NCI-H510A (cell line): ENCODE measurements at places on chromosomes 2 and 18.

GRCh38 chr18:22398464-22398863 lies 19.3 kb downstream of the CTAGE1 start:
- DNase-seq, result no peak

GRCh38 chr18:77113361-77114151 lies 19.0 kb downstream of the MBP start:
- no peak for DNase-seq

DNA sequence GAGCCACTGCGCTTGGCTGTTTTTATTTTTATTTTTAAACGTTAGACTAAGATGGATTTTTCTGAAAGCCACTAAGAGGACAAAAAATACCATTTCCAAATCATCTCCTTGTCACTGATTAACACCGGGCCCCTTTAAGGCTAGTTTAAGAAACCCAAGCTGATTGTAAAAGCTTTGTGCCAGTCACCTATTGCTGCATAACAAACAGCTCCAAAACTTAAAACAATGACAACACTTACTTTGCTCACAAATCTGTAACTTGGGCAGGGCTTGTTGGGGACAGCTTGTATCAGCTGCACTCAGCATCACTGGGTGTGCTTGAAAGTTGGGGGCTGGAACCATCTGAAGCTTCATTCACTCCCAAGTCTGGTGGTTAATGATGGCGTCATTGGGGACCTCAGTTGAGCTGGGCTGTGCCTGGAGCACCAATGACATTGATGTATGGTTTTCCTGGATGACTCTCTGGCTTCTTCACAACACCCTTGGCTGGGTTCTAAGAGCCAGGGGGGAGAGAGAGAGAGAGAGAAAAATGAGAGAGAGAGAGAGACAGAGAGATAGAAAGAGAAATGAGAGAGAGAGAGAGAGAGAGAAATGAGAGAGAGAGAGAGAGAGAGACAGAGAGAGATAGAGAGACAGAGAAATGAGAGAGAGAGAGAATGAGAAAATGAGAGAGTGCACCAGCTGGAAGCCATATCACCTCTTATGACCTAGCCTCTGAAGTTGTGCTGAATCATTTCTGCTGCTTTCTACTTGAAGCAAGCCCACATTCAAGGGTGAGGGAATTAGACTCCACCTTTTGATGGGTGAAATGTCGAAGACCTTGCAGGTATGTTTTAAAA lies 26.0 kb upstream of the ATG16L1 start:
- DNase-seq, result no peak

DNA sequence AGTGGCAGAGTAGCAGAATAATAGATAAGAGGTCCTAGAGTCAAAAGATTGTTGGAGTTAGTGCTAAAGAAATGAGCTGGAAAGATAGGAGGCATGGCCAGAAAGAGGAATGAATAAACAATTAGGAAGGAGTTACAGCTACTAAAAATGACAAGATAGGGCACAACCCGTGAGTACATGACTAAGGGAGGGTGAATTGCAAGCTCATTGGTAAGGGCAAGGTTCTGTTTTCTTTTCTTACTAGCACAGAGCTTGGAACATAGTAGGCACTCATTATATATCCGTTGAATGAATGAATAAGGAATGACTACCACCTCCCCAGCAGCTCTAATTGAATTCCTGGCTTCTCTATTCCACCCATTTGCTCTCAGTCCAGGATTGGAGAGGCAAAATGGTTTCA lies 5.7 kb upstream of the MARCO start:
- DNase-seq, result no peak

- DNase-seq, result no peak
Measured at GRCh38 chr2:102979429-102979828, 217.6 kb downstream of the TMEM182 start.

DNA sequence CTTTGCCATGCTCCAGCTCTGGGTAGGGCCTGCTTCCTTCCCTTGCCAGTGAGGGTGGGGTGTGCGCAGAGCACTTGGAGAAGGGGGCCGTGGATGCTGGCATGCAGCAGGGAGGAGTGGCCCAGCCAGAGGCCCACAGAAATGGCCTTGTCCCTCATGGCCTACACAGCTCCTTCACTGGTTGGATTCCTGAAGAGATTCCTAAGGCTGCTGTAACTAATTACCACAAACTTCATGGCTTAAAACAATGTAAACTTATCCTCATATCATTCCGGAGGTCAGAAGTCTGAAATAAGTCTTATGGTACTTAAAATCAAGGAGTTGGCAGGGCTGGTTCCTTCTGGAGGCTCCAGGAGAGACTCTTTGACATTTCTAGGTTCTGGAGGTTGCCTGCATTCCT lies 195.2 kb downstream of the GLI2 start:
- DNase-seq, result no peak
